ENCODE measurements at places on chromosomes 7 and 10.

DNA sequence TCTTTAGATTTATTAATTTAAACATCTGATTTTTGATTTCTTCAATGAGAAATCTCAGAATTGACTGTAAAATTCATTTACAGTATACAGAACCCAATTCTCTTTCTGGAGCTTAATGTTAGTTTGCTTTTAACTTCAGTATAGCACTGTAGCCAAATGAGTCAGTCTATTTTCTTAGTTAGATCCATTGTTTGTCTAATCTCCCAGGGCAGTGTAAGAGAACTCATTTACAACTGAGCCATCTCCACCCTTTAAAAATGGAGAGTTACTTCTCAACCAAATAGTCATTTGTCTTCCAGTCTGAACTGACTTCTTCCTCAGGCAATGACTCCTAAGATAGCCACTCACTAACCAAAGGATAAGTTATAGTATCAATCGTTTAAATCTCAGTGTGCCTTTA is 3.0 kb upstream of the WNT2 start:
- DNase-seq: no peak

GRCh38 chr7:100947792-100948191 is 1.5 kb upstream of the MUC3A start:
- DNase-seq: no peak

DNA sequence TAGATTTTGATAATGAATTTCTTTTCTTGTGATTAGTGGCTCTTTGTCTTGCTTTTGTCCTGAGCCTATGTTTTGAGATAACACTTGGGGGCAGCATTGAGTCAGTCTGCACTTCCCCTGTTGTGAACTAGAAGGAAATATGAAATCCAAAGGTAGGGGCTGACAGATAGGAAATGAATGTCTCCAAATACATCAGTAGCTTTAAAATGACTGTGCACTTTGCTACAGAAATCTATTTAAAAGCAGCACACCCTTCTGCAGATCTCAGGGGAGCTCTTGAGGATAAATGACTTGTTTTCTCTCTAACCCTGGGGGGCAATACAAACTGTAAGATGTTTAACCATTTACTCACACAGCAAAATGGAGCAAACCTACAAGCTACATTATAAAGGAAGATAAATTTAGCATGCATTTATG is 176.0 kb upstream of the MYO3A start:
- DNase-seq: no peak

GRCh38 chr7:17401791-17402627 is 103.6 kb downstream of the AHR start:
- DNase-seq: peak; percentile 66

GRCh38 chr10:79374312-79375191 is 27.3 kb downstream of the PPIF start:
- DNase-seq: peak; percentile 63

DNA sequence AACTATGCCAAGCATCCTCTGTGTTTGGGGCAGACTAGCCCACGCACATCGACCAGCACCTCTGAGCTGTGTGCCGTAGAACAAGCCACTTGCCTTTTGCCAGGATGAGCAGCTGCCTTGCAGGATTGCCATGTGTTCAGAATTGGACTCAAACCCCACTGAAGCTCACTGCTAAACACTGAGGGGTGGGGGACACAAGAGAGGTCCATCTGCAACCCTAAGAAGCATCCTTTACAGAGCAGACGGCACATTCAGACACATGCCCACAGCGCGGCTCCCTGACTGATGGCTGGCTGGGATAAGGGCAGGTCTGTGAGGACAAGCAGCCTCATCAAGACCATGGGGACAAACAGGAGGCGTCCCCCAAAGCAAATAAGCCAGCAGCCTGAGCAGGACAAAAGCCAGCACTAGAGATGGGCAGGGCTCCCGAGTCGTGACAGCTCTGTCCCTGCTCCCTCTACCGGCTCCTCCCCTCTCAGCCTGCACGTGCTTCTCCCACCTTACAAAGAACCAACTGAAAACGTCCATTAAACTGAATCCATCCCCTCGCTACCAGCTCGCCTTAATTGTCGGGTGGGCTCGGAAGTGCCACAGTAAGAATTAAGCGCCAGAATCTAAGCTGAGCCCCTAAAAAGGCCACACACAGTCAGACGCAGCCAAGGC is 114.2 kb downstream of the PRKAG2 start:
- DNase-seq: no peak

GRCh38 chr10:22606164-22606614 is 108.2 kb downstream of the PIP4K2A start:
- no peak for DNase-seq

DNA sequence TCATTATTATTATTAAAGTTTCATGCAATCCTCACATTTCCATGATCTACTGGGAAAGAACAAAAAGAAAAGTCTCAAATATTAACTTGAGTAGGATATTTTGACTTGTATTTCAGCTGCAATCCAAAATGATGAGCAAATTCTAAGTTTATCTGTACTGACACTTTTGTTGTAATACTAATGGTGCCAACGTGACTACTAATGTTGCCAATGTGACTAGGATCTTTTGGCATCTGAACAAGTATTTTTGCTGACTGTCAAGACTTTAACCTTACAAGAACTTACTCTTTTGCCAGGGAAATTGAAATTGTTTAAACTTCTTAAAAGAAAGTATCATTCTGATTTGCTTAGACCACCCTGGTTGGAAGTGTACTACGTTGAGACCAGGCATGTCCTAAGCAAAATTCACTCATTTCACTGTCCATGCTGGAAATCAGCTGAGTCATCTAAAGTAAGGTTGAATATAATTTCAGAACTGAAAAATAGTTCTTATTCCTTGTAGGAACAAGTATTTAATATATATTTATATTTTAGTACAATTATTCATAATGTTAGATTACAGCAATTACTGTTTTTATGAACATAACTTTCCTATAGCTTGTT is 78.5 kb upstream of the LYZL1 start:
- DNase-seq: no peak

DNA sequence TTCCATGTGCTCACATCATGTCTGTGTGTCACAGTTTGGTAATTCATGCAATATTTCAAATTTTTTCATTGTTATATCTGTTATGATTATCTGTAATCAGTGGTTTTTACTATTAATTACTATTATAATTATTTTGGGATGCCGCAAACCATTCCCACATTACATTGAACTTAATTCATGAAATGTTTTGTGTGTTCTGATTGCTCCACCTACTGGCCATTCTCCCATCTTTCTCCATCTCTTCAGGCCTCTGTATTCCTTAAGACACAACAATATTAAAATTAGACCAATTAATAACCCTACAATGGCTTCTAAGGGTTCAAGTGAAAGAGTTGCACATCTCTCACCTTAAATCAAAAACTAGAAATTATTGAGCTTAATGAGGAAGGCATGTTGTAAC is 398.5 kb downstream of the PCDH15 start:
- no peak for DNase-seq

GRCh38 chr10:110910138-110910537 is 8.8 kb downstream of the BBIP1 start:
- no peak for DNase-seq

- no peak for DNase-seq
Observed at GRCh38 chr7:133530682-133531081, 277.8 kb downstream of the EXOC4 start.

DNA sequence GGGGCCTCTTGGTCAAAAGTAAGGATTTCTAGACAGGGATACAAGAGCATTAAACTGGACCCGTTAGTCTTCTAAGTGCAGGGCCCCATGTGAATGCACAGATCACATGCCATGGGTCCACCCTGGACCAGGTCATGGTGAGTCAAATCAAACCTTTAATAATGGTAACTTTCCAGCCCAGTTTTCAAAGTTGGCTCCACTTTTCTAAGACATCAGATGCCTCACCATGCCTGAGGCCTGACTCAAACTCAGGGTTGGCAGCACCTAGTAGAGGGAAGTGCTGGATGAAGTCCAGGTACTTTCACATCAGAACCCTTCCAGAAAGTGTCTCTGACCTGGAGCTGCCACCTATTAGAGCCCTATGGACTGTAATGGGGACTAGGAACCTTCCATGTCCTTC is 9.7 kb upstream of the SMIM30 start:
- no peak for DNase-seq

DNA sequence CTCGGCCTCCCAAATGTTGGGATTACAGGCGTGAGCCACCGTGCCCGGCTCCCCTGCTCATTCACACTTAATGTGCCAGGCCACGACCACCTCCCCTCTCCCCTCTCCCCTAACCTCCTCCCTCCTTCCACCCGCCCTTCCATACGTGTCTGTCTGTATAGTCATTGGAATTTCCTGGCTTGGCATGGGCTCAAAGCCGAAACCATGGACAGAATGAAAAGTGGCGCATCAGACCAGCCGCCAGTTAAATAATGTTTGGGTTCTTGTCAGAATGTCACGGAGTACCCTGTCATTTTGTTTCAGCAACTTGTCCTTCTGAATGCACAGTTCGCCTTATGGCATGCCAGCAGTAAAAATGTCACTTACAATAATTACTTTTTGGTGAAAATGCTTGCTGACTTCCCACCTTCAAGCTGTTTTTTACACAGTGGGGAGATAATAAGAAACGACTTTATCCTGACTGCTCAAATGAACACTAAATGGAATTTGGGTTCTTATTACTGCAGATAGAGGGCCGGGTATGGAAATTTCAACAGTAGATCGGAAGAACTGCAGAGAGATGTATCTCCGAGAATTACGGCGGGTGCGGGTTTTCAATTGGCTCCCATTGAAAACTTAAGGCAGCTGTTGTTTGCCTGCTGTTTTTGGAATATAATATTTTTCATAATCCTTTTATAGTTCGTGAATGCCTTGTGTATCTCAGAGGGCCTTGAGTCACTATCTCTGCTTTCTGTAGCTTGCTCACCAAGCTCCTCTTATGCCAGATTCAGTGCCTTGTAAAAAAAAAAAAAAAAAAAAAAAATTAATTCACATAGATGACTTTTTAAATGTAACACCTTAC is 65.5 kb upstream of the SH2B2 start:
- DNase-seq: no peak

- DNase-seq: no peak
Observed at GRCh38 chr10:68440898-68441297, 30.9 kb downstream of the DNA2 start.

GRCh38 chr10:27240212-27241009 is at the start of gene ACBD5:
Gene ACBD5 (minus strand): TSS chr10:27240797. CDS start chr10:27240688, 109 bp downstream.
- DNase-seq: peak; percentile 64

- DNase-seq: no peak
Observed at GRCh38 chr10:18554479-18554878, 96.9 kb downstream of the NSUN6 start.

DNA sequence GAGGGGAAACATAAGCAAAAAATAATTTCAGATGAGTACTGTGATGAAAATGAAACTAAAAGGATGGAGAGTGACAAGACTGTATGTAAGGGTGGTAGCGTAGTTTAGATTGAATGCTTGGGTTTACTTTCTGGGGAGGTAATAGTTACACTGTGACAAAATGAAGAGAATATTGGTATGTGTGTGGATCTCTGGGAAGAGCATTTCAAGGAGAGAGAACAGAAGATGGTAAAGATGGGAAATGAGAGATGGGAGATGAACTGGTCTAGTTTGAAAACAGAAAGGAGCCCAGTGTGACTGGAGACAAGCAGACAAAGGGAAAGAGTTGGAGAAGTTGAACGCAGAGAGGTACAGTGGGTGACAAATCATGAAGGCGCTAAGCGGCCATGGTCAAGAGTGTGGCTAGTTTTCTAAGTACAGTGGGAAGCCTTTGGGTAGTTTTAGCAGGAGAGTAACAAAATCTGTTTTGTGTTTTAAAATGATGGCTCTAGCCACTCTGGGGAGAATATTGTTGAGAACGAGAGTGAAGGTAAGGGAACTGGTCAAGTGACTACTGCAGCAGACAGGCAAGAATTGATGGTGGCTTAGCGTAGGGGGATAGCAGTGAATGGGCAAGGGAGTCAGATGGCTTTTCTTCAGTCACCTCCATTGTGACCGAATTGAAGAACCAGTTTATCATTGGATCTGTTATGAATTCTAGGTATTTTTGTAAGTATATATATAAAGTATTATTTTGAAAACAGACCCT is 22.6 kb downstream of the PALS2 start:
- no peak for DNase-seq

DNA sequence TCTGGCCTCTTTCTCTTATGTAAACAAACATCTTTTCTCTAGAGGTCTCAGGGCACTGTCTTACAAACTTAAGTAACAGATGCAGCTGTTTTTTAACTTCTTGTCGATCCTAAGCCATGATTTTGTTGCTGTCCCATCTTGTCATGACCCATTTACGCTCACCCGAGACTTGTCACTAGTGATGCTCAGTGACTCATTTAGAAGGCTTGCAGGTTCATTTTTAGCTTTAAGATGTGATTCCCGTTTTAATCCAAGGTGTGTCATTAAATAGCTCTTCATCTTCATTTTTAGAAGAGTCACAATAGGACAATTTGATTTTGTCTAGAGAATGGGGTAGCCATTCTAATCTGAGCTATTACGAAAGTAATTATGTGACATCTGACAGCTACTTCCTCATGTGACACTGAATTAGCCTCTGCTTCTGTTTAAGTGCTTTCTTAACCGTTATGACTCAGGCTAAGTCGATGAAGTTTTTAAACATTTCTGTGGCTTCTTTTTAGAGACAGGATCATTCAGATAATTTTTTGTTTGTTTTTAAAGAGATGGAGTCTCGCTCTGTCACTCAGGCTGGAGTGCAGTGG is 42.7 kb downstream of the SPDYE5 start:
- DNase-seq: no peak

GRCh38 chr7:158912406-158912805 is 56.0 kb downstream of the DYNC2I1 start:
- DNase-seq: no peak

DNA sequence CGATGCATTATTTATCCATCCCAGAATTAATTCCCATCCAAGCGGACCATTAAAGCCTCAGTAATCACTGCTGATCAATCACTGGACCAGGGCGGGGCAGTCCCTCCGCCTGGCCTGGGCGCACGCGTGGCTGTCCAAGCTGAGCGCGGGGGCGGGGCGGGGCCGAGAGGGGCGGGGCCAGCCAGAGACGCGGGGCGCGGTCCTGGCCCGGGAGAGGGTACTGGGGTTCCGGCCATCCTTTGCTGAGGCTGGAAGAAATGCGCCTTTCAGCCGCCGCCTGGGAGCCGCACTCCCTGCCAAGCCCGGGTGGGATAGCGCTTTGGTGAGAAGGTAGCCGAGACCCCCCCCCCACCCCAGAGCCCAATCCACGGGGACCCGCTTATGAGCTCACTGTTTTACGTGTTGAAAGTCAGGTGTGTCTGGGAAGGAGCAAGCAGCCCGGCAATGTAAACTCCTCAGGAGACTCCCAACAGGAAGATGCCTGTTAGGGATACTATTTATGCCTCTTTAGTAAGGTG is at the start of gene ARHGAP22:
TSS of gene ARHGAP22 (minus strand) at position 83 of the 518 bp plus-strand sequence. CDS start 277 bp downstream, outside the sequence.
- DNase-seq: no peak

GRCh38 chr7:80135309-80136104 is 876 bp downstream of the GNAI1 start:
- DNase-seq: peak; percentile 24

GRCh38 chr7:20193873-20194272 is 23.3 kb downstream of the MACC1 start:
- DNase-seq: no peak

GRCh38 chr7:35646289-35647023 is 48.5 kb downstream of the HERPUD2 start:
- DNase-seq: no peak

DNA sequence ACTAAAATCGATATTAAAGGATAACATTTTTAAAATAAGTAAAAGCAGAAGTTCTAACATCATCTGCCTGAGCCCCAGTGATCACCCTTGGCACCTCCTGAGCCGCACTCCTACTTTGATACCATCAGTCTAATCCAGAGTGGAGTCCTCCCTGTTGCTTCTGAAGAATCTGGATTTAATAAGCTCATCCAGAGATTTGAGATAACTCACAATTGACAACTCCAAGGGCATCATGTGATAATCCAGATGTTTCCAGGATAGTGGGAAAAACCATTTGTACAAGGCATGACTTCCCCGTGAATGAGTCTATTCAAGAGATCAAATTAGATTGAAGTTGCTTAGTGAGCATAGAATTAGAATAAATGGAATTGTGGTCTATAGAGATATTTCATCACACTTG is 475.8 kb upstream of the C7orf33 start:
- no peak for DNase-seq

All from T-helper 1 cell (primary cell).